ENCODE measurements at places on chromosomes 13 and 19.

GRCh38 chr19:54188215-54188871, 1.0 kb downstream of the MBOAT7 start:
- DNase-seq, result peak; percentile 78

DNA sequence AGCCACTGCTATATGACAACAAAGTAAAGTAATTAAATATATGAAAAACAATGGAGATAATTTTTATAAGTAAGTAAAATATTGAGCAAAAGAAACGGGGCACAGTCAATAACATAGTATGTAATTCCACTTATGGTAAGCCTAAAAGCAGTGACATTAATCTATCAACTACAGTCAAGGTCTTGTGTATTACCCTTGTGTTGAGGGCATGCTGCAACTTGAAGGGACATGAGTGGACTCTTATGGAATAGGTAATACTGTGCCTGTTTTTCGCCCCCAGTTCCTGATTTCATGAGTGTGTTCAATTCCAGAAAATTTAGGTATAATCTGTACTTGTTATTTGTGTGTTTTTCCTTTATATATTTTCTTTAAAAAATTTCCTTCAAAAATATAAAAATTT, 201.3 kb upstream of the SLITRK6 start:
- no peak for DNase-seq

GRCh38 chr13:49132479-49133002, 87.6 kb upstream of the MLNR start:
- no peak for DNase-seq

DNA sequence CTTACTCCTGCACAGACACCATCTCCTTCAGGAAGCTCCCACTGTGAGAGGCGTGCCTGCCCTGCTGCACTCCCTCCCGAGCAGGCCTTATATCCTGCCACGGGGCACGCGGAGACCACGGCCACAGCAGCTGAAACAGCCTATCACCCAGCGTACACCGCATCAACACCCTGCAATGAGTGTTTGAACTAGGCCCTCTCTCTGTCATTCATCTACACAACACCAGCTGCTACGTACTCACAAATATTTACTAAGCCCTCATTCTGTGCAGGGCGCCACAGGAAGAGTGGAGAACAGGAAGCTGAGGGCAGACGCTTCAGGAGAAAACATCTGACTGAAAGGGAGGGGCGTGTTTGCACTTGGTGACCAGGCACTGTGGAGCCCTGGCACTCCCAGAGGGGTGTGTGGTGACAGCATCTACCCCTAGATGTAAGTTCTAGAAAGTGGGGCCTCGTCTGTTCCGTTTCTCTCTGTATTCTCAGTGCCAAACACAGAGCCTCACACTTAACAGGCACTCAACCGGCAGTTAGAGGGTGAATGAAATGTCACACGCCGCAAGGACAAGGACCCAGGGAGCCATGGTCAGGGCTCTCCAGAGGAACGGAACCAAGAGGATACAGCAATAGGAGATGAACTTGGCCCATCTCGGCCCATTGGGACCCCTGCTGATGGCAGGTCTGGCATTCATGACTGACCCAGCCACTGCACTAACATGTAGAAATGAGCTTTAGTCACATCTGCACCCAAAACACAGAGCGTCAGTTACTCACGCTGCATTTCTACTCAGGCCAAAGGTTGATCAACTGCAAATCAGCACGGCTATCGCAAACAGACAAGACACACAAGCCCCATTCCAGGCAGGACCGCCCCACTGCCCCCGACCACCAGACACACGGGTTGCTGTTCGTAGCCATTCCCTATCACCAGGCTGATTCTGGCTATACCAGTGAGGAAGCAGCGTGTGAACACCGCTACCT, 15.7 kb downstream of the RANBP3 start:
- DNase-seq, result peak; percentile 61

DNA sequence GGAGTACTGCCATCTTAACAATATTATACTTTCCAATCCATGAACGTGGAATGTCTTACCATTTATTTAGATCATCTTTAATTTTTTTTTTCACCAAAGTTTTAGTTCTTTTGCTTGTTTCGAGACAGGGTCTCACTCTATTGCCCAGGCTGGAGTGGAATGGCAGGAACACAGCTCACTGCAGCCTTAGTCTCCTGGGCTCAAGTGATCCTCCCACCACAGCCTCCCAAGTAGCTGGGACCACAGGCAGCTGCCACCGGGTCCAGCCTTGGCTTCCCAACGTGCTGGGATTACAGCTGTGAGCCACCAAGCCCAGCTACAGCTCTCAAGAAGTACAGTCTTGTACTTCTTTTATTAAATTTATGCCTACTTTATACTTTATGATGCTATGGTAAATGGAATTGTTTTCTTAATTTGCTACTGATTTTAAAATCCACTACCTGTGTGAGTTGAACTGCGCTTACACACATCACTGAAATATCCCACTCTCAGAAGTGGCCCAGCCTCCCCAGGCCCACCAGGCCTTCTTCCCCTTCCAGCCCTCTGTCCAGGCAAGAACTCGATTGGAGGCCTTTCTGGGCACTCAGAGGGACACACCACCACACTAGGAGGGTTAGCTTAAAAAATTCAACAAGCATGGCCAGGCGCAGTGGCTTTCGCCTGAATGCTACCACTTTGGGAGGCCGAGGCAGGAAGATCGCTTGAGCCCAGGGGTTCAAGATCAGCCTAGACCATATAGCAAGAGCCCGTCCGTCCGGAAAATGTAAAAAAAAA, 1.0 kb upstream of the PGLS start:
- DNase-seq, result no peak

- peak; percentile 23 for DNase-seq
These were observed 115.1 kb downstream of the KCNRG start for GRCh38 chr13:50130123-50130946.

DNA sequence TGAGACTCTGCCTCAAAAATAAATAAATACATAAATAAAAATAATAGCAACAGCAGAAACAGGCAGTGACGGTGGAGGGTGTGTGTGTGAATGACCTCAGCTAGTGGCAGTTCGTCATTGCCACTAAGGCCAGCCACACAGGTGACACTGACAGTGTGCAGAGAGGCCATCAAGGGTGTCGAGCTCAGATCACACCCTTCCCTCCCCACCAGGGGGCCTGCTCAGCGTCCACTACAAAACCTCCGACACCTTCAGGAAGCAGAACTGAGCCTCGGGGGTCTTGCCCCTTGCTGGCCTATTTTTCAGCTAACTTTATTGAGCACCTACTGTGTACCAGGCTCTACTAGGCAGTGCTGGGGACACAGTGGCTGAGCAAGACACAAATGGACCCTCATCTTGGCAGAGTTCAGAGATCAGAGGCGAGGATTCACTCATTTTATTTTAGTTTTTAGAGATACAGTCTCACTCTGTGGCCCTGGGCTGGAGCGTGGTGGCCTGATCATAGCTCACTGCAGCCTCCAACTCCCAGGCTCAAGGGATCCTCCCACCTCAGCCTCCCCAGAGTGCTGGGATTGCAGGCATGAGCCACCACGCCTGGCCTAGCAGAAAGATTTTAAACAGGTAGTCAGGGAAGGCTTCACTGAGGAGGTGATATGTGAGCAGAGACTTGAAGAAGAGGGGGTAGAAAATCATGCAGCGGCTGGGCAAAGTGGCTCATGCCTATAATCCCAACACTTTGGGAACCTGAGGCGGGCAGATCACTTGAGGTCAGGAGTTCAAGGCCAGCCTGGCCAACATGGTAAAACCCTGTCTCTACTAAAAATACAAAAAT, 30.3 kb upstream of the SEMA6B start:
- DNase-seq, result no peak

DNA sequence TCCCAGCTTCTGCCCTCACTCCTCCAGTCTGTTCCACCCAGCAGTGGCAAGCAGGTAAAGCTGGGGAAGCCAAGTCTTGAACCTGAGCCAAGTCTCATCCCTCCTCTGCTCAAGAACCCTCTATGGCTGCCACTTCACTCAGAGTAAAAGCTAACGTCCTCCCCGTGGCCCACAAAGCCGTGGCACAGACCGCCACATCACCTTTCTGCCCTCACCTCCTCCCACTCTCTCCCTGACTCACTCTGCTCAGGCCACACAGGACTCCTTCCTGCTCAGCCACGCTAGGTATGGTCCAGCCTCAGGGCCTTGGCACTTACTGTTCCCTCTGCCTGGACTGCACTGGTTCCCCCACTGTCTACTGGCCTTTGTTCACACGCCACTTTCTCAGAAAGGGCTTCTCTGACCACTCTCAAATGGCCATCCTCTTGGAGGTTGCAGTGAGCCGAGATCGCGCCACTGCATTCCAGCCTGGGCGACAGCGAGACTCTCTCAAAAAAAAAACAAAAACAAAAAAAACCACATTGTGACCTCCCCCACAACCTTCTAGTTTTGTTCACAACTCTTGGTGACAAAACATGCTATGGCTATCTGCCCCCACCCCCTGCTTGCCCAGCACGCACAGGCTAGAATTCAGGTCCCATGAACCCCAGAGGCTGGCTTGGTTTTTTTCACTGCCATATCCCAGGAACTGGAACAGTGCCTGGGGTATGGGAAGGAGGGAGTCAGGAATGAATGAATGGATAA, 15.8 kb downstream of the NDUFB7 start:
- DNase-seq, result no peak

DNA sequence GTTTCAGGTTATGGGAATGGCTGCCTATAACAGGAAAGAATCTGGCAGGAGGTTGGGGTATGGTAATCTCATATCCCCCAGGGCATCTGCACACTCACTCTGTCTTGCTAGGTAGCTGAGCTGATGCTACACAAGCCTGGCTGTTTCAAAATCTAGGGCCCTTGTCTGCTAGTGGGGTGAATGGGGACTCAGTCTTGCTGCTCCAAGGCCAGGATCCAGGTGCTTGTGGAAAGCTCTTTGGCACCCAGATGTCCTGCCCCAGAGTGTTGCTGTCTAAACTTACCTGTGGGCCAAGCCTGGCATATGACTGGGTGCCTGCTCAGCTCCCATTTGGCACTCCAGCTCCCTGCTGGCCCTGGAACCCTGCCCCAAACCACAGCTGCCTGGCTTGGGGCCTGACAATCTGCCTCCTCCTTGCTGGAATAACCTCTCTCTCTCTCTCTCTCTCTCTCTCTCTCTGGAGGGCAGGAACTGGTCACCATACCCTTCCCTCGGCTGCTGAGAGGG, 158.1 kb upstream of the TSC22D1 start:
- no peak for DNase-seq

- DNase-seq, result no peak
These were observed 9.2 kb downstream of the ADGRE2 start for GRCh38 chr19:14769201-14769600.

DNA sequence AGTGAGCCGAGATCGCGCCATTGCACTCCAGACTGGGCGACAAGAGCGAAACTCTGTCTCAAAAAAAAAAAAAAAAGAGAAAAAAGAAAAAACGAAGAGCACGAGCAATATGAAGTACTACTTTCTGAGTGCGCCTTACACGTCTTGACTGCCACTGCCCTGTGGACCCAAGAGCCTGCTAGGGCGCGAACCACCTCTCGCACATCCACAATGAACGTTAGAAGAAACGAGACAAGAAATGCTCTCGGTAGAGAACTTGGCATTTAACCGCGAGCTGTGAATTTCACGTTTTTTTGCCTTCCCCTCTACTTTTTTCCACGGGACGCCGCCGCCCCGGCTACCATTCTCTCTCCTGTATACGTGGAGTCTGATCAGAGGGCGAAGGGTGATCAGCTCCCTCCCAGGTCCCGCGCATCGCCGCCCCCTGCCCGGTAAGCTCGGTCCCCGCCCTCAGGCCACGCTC, 454 bp downstream of the TIMM44 start:
- DNase-seq, result no peak

DNA sequence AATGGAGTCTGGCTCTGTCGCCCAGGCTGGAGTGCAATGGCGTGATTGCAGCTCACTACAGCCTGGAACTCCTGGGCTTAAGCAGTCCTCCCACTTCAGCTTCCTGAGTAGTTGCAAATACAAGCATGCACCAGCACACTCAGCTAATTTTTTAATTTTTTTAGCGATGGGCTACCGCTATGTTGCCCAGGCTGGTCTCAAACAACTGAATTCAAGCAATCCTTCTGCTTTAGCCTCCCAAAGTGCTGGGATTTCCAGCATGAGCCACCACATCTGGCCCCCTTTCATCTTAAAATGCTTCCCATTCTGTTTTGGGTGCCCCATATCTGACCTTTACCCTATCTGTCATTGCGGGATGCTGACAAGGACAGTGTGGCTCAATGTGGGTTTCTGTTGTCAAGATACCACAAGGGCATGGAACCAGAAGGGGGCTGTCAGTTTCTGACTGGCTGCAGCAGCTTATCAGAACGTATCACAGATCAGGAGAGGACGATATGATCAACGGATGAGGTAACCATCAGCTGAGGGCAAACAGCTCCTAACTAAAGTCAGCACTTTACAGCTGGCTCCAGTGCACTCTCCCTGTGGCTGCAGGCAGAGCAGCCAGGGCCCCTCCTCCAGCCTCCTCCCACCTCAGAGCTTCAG, 32.4 kb downstream of the GPR42 start:
- DNase-seq, result peak; percentile 18

DNA sequence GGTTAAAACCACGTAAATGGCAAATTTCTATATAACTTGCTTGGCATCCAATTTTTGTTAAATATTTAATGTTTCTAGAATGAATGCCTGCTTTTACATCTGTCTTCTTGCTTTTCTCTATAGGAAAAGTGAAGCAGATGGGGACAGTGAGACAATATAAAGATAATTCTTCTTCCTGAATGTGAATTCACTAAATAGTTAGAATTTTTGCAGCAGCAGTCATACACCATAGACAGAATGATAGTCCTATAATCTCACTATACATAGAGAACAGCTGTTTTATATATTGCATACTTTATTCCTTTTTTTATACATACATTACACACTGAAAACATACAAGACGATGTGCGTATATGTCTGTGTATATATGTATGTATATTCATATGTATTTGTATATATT, 1127.3 kb downstream of the PCDH9 start:
- DNase-seq, result no peak

DNA sequence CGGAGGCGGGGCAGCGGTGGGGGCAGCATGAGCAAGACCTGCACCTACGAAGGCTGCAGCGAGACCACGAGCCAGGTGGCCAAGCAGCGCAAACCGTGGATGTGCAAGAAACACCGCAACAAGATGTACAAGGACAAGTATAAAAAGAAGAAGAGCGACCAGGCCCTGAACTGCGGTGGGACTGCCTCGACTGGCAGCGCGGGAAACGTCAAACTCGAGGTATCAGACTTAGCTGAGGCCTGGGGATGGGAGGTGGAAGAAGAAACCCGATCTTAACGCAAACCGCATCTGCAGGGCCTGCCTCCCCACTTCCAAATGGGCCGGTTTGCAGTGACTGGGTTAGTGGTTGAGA, 693 bp downstream of the RFXAP start:
- peak; percentile 50 for DNase-seq

Measured in activated CD4-positive, alpha-beta T cell treated with anti-CD3 and anti-CD28 coated beads, Interleukin-2, amount 50 U/mL, for 48 hours (primary cell).